ENCODE measurements at places on chromosomes 5 and 9.

- DNase-seq: no peak
Measured at GRCh38 chr5:40260361-40260760, 419.4 kb upstream of the PTGER4 start.

DNA sequence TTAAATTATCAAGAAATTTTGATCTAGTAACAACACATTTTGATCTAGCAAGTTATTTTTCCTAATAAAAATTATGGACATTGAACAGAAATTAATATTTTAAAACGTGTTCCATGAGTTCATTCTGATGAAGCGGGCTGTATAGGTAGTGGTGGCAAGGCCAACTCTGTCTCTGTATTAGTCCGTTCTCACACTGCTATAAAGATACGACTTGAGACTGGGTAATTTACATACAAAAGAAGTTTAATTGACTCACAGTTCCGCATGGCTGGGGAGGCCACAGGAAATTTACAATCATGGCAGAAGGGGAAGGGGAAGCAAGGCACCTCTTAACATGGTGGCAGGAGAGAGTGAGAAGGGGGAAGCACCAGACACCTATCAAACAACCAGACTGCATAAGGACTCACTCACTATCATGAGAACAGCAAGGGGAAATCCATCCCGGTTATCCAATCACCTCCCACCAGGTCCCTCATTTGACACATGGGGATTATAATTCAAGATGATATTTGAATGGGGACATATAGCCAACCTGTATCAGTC lies 61.2 kb downstream of the TMEM232 start:
- no peak for DNase-seq

- DNase-seq: no peak
Measured at GRCh38 chr9:98021306-98022040, 35.1 kb upstream of the NANS start.

DNA sequence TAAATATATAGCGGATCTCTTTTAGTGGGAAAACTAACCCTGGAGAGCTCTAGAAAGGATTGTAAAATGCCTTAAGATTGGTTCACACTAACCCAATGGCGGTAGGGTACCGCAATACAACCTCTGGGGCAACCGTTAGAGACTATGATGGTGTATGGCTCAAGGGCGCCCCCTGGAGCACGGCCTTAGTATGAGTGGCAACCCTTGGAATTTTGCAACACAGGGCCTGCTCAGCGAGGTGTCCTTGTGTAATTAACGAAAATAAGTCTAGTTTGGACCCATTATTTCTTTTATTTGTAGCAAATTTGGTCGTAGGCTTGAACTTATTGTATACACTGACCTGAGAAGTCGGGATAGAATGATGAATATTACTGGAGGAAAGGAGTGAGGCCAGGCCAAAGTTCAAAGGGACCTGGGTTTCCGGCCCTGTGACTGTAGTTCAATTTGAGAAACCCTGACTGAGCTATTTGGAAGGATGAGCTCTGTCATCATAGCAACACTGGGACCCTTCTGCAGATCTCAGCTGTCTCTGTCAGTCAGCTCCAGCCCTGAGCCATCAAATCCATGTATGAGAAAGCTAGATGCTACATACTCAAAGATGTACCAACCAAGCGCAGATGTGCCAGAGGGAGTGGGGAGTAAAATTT lies 54.8 kb downstream of the CAMK4 start:
- peak; percentile 37 for DNase-seq

- no peak for DNase-seq
Measured at GRCh38 chr9:135745686-135746324, 43.8 kb downstream of the KCNT1 start.

DNA sequence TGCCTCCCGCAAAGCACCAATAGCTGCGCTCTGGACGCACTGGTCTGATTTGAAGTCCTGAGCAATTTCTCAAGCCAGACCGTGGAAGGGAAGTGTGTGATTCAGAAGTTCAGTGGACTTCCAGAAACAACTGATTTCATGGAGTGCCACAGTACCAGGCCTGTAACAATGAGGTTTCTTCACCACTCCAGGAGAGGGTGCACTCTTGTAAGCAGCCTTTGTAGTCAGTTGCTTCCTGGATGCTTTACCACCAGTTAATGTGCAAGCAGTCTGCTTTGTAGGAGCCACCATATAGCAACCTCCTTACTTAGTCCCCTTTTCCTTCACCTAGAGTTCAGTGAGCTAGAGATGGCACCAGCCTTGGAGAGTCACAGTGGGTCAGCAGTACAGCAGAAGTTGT lies 12.3 kb downstream of the CAAP1 start:
- DNase-seq: no peak

GRCh38 chr5:154995679-154996078 lies 17.9 kb upstream of the KIF4B start:
- no peak for DNase-seq

DNA sequence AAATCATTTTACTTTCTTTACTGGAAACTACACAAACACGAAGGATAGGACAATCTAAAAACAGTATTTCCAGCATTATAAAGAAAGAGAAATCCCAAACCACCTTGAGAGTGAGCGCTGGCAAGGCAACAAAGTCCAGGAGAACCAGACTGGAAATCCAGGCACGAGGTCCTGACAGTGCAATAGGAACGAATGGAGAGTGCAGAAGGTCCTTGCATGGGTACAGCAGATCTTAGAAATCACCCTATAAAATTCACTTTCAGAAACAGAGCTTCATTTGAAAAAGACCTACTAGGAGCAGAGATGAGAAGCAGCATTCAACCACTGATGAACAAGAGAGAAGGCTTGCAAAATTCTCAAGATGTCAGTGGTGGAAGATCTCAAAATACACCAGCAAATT lies 133.7 kb upstream of the ST8SIA4 start:
- DNase-seq: no peak

DNA sequence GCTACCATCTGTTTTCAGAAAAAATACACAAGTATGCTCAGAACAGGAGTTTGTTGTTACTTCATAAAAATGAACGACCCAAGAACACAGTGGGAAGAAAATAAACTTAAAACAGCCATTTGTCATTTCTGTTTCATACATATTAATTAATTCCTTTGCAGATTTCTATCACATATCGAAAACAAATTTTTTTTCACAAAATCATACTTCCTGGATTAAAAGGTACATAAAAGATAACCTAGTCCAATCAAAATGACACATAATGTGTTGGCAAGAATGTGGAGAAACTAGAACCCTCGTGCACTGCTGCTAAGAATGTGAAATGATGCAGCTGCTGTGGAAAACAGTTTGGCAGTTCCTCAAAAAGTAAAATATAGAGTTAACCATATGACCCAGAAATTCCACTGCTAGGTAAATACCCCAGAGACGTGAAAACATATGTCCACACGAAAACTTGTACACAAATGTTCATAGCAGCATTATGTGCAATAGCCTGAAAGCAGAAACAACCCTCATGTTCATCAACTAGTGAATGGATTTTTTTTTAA lies 46.0 kb downstream of the MYO10 start:
- peak; percentile 56 for DNase-seq

- DNase-seq: no peak
Measured at GRCh38 chr9:121135642-121136041, 60.9 kb downstream of the CNTRL start.

DNA sequence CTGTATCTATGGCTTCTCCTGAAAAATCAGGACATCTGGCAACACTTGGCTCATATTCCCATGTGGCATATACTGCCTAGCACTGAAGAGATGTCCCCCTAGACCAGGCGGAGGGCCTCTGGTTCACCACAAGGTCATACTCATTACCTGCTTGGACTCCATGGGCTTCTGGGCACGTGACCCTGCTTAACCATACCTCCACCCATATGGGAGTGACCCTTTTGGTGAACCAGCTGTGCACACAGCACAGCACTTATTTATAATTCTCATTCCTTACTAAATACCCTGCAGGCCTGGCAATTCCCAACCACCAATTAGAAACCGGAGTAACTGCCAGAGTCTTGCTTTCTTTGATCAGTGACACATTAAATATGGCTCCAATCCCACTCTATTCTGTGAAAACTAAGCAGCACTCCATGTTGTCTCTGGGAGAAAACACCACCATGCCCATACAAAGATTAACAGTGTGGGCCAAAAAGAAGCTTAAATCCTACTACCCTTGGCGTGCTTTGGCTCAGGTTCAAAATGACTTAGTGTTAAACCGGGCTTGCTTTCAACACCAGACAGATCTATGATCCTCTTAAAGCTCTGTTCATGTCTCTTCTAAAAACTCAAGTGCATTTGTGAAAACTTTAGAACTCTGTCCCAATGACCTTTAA lies 57.7 kb downstream of the MTMR12 start:
- DNase-seq: peak; percentile 29

- no peak for DNase-seq
Measured at GRCh38 chr9:86186696-86187095, 72.8 kb downstream of the C9orf153 start.

DNA sequence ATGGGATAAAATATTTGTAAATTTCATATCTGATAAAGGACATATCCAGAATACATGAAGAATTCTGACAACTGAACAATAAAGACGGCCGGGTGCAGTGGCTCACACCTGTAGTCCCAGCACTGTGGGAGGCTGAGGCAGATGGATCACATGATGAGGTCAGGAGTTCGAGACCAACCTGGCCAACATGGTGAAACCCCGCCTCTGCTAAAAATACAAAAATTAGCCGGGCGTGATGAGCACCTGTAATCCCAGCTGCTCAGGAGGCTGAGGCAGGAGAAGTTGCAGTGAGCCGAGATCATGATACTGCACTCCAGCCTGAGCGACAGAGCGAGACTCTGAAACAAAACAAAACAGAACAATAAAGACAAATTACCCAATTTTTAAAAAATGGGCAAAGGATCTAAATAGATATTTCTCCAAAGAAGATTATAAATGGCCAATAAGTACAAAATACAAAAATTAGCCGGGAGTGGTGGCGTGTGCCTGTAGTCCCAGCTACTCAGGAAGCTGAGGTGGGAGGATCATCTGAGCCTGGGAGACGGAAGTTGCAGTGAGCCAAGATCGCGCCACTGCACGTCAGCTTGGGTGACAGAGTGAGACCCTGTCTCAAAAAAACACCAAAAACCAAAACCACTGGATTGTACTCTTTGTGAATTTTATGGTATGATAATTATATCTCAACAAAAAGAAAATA lies 9.6 kb upstream of the NSD1 start:
- no peak for DNase-seq

DNA sequence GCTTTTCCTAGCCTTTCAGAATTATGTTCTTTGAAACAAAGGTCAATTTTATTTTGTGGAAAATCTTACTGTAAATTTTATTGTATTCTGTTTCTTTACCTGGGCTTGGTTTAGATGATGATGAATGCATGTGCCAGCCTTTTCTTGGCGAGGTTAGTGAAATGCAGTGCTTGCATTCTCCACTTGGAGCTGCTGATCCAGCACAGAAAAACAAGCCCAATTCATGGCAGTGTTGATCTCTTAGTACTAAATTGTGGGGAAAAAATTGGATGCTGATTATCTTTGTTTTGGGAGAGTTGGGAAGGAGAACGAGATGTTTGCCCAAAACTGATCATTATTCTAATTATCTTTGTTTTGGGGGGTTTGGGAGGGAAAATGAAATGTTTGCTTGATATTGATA lies 3.7 kb downstream of the HABP4 start:
- DNase-seq: peak; percentile 60

DNA sequence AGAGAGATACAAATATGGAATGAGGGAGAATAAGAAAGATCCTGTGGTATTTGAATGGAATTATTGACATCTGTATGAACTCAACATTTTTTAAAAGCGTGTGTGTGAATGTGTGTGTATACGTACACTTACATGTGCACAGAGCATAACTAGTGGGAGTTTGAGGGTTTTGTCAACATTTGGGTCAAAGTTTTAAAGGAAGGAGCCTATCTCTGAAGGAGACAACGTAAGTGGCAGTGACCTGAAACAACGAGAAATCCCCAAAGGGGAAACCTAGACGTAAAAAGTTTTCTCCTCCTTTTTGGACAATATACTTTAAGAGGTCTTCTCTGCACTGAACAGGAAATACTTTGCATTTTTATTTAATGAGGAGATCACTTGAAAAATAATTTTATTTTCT lies 40.2 kb upstream of the DTWD2 start:
- DNase-seq: no peak

DNA sequence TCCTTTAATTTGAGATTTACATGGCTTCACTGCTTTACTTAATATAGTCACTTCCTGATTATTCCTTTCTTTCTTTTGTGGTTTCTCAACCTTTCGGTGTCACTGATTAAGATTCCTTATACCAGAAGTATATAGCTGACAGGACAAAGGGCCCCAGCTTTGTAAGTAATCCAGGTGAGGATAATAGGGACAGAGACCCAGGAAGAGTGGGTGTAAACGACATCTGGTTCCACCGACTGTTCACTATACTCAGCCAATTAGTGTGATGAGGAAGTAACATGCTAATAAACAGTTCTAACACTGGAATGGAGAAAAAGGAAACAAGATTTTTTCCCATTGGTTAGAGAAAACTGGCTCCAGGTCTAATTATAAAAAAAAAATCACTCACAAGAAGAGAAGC lies 286.3 kb upstream of the EFNA5 start:
- no peak for DNase-seq

- peak; percentile 85 for DNase-seq
Measured at GRCh38 chr5:7321724-7322123, 74.2 kb upstream of the ADCY2 start.

DNA sequence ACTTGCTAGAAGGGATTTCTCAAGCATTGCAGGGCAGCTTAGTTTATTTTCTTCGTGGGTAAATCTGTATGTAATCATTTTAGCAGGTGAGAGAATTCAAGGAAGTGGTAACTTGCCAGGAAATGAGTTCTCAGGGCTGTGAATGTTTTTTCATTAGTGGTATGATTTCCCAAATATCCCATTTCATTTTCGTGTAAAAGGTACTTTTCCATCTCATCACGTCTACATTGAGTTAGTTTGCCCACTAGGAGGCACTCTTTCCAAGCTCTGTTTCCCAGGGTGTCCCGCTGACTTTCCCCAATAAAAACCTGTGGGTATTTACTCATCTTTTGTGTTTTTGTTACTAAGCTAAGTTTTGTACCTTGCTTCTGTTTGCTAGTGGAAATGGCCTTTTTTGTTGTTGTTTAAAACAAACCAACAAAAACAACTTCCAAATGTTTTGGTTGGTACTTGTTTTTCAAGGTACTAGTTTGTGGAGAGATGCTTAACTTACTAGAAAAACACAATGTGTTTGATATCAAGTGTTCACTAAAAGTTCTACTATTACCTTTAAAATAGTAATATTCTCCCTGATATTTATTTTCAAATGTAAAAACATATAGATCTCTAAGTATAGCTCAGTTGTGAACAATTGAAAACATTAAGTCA lies 373.6 kb downstream of the ADGRV1 start:
- DNase-seq: peak; percentile 54

DNA sequence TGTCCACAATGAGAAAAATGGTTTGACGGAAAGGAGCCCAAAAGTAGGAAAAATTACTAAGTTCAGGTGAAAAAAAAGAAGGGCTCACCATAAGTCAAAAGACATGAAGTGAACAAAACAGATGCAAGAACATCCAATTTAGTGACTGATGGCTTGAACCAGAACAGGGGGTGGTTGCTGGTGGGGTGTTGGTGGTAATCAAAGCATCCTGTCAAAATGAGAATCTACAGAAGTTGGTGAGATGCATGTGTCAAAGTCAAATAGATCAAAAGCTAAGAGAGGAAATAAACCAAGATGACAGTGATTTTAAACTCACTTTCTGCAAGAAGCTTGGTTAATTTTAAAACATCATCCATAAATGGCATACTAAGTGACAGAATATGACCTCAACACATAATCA lies 117.4 kb downstream of the MLLT3 start:
- DNase-seq: no peak

- no peak for DNase-seq
Measured at GRCh38 chr5:124936626-124936933, 190.1 kb upstream of the ZNF608 start.

- no peak for DNase-seq
Measured at GRCh38 chr9:113678859-113679256, 197.3 kb upstream of the ZNF618 start.

Data from astrocyte of the spinal cord (primary cell).